ENCODE measurements at places on chromosomes 1 and 21.

DNA sequence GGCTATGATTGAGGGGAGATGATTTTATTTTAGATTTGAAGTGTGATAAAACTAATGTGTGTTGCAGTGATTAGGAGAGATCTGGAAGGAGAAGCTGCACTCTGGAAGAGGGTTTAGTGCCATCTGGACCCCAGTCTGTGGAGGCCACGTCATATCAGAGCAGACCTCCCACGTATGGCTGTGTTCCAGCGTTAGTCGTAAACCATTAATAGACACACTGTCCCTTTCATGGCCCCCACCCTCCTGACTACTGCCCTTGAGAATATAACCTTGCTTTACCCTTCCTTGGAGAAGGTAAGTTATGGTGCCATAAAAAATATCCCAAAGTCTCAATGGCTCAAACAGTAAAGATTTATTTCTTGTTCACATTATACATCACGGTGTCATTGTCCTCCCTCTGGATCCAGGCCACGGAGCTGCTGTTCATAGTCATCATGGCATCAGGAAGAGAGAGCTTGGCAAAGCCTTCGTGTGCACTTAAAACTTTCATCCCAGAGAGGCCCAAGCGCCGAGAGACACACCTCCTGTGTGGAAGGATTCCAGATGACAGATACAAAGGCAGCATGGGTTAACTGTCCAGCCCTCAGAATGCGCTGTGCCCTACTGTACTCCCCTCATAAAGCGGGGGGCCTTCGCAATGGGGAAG lies 33.2 kb downstream of the RHOU start:
- ATAC-seq = no peak

- no peak for ATAC-seq
Measured at GRCh38 chr1:10399444-10399941, 629 bp downstream of the PGD start.

- no peak for ATAC-seq
Measured at GRCh38 chr1:60510162-60510561, 436.6 kb upstream of the C1orf87 start.

DNA sequence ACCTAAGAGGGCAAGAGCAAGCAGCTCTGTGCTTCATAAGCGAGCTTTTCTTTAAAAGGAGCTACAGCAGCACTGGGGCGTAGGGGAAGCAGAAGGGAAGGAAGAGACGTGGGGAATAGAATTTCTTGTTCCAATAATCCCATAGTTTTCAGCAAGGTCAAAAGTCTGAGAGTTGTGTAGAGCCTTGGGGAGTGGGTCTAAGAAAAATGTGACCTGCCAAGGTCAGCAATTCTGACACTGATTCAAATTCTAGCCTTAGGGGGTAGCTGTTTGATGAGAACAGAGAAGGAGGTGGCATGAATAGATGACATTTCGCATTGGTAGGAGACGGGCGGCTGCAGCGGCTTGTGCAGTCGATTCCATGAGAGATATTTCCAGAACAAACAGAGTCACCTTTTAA lies 22.4 kb downstream of the PRRX1 start:
- no peak for ATAC-seq

DNA sequence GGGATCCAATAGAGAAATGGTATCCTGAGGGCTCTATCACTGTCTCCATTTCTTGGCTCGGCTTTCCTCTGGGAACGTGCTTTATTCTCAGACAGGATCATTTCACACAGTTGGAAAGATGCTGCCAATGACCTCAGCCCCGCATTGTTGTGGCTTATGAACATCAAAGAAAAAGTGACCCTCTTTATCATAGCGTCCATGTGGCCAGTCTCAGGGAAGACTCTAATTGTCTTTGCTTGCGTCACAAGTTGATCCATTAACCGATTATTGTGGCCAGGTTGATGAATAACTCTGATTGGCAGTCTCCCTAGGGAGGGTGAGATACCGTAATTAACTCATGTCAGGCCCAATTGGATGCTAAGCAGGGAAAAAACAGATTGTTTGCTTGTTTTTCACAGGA lies 10.4 kb upstream of the TMEM9 start:
- no peak for ATAC-seq

DNA sequence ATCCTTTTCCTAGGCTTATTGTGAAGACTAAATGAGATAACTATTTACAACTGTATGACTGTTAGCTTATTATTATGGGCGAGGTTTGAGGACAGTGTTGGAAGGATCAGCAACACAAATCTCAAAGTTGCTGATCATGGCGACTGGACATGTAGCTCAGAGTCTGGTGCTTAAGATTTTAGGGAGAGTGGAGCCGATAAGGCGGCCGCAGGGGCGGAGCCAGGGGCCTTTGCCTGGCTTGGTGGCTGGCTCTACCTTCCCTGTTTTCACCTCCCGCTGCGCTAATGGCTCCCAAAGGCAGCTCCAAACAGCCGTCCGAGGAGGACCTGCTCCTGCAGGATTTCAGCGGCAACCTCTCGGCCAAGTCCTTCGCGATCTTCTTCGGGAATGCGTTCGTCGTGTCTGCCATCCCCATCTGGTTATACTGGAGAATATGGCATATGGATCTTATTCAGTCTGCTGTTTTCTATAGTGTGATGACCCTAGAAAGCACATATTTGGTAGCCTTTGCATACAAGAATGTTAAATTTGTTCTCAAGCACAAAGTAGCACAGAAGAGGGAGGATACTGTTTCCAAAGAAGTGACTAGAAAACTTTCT lies 45.5 kb downstream of the GIPC2 start:
- no peak for ATAC-seq

- ATAC-seq = no peak
Measured at GRCh38 chr1:6794164-6794563, 8.9 kb downstream of the CAMTA1 start.

DNA sequence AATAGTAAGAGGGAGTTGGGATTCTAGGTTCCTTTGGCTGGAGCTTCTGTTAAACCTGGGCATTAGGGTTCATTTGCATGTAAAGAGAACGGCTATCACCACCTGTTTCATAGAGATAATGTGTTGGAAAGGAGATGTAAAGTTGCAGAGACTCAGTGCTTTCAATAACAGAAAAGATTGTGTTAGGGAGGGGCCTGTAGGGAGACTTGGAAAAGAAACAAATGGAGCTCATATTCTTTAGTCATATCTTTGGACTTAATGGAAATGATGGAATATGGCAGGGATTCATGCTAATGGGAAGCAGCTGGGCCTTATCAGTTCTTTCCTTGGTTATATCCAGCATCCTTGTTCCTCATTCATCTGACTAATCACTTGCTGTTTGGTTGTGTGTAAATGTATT lies 144.9 kb downstream of the CD247 start:
- ATAC-seq = peak; percentile 48

- ATAC-seq = no peak
Measured at GRCh38 chr1:86997538-86997937, 83.1 kb downstream of the HS2ST1 start.
